ENCODE measurements at places on chromosomes 5 and 9. TPM values are rescaled to one million over a fixed set of nuclear protein-coding genes. Genes with fewer than 3 reads are reported as not detected.

GRCh38 chr9:92853716-92854115 lies 24.1 kb downstream of the ZNF484 start:
- no peak for DNase-seq

- DNase-seq = no peak
Observed at GRCh38 chr5:156261275-156261939, 65.6 kb upstream of the SGCD start.

- DNase-seq = no peak
Observed at GRCh38 chr9:86599561-86599960, 245.4 kb upstream of the TUT7 start.

DNA sequence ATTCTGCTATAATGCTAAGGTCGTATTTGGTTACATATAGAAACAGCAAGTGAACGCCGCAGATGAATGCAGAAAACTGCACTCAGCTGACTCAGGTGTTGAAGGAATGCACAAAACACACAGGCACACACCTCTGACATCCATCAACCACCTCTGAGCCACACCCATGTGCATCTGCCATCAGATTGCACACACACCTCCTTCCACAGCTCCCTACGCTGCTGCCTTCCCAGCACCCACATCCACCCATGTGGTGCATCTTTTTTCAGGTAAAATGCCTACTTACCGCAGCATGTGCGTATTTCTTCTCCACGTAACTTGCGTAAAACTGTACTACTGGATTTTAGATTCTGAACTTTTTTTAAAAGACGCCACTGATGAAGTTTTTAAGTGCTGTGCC lies 7.1 kb downstream of the STK10 start:
- DNase-seq = no peak

DNA sequence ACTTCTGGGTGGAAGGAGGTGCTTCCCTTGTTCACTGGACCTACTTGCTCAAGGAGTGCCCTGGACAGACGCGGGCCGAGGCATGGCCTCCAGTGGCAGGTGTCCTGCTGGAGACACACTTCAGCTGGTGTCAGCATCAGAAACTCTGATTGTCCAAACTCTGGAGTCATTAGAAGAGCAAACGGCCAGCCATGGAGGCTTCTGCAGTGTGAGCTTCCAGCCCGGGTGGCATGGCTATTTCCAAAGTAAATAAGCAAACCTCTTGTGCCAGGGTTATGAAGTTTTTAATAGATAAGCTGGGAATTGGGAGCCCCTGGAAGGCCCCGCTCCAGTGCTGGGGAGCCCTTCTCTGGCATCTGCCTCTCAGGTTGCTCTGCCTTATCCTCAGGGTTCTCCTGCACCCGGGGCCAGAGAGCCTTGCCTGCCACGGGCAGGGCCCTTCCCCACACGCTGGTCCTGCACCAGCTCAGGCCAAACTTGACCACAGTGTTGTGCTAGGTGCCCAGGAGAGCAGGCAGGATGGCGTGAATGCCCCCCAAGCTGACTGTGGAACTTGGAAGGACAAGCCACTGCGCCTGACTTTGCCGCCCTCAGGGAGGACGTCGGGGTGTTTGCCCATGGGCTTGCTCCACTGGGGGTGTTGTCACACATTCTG lies 285.6 kb downstream of the GADD45G start:
- DNase-seq = no peak

GRCh38 chr5:101024299-101024698 lies 121.2 kb upstream of the ST8SIA4 start:
- DNase-seq = no peak

DNA sequence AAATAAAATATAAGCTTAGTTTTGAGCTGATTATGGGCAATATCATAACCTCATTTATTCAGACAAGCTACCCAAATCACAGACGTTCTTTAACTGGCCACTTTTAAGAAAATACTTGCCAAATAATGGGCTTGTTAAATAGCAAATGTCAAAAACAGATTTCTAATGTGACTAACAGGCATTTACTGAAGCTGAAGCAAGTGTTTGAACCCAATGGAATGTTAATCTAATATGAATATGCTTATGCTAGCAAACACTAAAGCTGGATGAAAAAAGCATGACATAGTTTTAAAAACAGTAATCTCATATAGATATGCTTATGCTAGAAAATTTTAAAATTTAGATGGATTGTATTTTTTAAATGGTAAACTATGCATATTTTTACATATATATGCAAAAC lies 411.6 kb upstream of the PTGER4 start:
- DNase-seq = no peak

DNA sequence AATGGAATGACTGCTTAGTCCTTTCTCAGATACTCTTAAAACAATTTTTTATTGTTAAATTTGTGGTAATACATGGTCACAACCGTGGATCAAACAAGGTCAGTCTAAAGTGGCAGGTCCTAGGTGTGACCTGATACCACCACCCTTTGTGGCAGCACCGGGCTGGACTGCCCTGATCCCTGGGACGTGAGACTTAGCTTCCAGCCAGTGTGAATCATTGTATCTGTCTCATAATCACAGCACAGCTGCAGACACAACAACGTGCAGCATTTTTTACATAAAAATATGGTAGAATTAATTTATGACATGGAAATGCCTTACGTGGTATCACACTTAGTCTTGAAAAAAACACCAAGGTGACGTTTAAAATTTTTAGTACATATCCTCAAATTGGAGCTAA lies 7.8 kb downstream of the TOR1B start:
- no peak for DNase-seq

- no peak for DNase-seq
Observed at GRCh38 chr5:69270840-69271239, 36.2 kb downstream of the CDK7 start.

DNA sequence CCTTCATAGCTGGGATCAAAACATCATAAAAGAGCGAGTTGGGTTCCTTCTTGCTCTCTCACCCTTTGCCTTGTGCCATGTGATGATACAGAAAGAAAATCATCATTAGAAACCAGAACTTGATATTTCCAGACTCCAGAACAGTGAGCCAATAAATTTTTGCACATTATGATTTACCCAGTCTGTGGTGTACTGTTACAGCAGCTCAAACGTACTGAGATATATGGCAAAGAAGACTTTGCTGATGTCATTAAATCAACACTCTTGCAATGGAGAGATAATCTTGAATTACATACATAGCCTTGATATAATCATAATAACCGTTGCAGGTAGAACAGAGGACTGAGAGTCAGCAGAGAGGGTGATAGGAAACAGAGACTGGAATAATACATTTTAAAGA lies 1271.6 kb downstream of the CDH12 start:
- no peak for DNase-seq

DNA sequence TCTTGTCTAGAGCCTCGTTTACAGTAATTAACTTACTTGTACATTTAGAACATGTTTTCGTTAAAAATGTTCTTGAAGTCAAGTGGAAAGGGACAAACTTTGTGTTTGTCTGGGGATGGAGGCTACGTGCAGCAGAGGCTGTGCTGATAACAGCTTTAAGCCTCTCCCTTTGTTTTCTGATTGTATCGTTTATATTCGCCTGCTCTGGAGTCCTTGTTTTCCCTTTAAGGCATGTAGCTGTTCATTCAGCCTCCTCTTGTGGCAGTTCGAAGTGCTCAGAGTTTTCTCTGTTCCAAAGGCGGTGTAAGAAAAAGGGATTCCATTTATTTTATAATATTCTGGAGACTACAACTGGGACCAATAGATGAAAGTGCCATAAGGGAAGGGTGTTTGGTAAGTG lies 1.9 kb downstream of the SLC36A1 start:
- no peak for DNase-seq

GRCh38 chr9:21696411-21696871 lies 106.0 kb upstream of the MTAP start:
- no peak for DNase-seq

DNA sequence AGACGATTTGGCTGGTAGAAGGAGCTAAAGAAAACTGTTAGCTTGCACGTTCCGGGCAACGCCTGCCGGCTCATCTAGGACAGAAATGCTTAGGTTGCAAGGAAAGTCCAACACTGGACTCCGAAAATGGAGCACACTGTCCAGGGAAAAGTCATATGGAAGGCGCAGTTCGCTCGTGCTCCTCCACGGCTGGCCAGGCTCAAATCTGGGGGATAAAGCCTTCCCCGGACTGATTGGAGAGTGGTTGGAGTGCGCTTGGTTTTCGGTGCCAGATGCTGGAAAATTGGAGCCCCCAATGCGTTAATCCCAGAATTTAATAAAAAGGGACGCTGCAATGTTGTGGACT lies 955 bp downstream of the CDH6 start:
- no peak for DNase-seq

GRCh38 chr5:1294206-1294834 lies 548 bp downstream of the TERT start:
- DNase-seq = no peak

DNA sequence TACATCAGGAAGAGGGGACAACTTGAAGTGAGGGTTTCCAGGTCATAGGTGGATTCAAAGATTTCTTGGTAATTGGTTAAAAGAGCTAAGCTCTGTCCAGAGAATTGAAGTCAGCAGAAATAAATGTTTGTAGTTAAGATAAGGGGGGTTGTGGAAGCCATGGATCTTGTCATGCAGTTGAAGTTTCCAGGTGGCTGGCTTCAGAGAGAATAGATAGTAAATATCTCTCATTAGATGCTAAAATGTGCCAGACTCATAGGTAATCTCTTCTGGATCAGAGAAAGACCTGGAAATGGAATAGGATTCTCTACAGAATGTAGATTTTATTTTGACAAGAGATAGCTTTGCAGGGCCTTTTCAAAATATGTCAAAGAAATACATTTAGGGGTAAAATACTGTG lies 491.7 kb downstream of the PRR16 start:
- no peak for DNase-seq

- peak; percentile 80 for DNase-seq
Observed at GRCh38 chr9:70601000-70601951, 186.8 kb upstream of the KLF9 start.

DNA sequence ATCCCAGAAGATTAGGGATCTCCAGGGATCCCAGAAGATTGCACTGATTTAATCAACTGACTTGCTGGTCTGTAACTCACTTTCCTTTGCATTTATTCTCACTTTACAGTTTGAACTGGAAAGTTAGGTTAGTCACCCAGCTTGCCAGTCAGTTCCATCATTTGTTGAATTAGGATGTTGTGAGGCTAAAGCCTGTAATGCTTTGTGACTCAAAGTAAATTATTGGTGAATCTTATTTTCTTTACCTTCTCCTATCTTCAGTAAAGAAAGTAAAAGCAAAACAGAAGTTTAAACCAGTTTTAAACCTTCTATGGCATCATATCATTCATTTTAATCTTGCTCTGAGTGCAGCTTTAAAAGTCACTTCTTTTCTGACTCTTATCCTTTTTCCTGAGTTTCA lies 85.8 kb downstream of the SLC44A1 start:
- no peak for DNase-seq

DNA sequence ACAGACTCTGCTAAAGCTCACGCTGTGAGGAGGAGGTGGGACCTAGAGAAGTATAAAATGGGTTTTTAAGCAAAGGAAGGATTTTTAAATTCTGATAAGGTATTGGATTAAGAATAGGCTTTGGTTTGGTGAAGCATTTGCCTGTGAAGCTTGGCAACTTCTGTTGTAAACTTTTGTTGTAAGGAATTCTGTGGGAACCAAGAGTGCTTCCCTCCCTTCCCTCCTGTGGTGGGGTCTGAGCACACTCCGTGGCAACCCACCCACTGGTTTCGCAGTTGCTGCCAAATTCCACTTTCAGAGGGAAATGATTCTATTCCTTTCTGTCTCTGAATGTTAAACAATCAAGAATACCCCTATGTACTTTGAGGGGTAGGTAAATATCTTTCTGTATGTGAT lies 28.6 kb upstream of the GTF2H2C start:
- DNase-seq = no peak

GRCh38 chr5:38823503-38823902 lies 22.3 kb upstream of the OSMR start:
- DNase-seq = no peak

GRCh38 chr9:130017076-130017475 lies 25.9 kb downstream of the FNBP1 start:
- no peak for DNase-seq

- DNase-seq = no peak
Observed at GRCh38 chr9:108586471-108587139, 269.2 kb downstream of the ACTL7B start.

GRCh38 chr5:123808461-123809380 lies 296.7 kb downstream of the CSNK1G3 start:
- no peak for DNase-seq

- DNase-seq = no peak
Observed at GRCh38 chr5:50958852-50959457, 292.5 kb downstream of the PARP8 start.

GRCh38 chr5:102767862-102768261 lies 12.8 kb downstream of the PAM start:
- no peak for DNase-seq

DNA sequence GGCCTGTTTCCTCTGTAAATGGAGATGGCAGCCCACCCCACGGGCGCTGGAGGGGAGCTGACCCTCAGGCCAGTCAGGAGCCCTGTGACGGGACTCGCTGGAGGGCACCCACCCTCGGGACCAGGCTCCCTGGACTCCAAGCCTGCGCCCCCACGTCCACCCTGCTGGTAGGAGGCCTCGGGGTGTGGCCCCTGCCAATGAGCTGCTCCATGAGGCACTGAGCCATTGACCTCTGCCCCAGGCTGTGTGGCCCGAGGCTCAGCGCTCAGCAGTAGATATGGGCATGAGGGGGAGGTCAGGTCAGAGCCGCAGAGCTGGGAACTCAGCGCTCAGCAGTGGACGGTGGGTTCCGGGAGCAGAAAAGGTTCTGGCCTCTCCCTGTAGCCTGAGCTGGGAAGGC lies 52.3 kb upstream of the EGFL7 start:
- no peak for DNase-seq

The LCN6 gene
- total RNA-seq = not detected

The GPR151 gene
- not detected for total RNA-seq

The DNAI1 gene
- total RNA-seq = not detected

The CCDC192 gene
- not detected for total RNA-seq

The ZNG1C gene
- total RNA-seq = 19.4 TPM

The GDNF gene
- total RNA-seq = 1.0 TPM

The FAT2 gene
- total RNA-seq = 0.58 TPM

The AMBP gene
- not detected for total RNA-seq

The EGFLAM gene
- 3.5 TPM for total RNA-seq

The ICE1 gene
- total RNA-seq = 30.5 TPM

The SGCD gene
- total RNA-seq = 0.29 TPM

The BARX1 gene
- total RNA-seq = not detected

The PTGS1 gene
- total RNA-seq = 0.07 TPM

The TNC gene
- 342 TPM for total RNA-seq

The TRIM36 gene
- total RNA-seq = 5.0 TPM

The CTXN3 gene
- not detected for total RNA-seq

The GBGT1 gene
- 12.4 TPM for total RNA-seq

The SLC22A4 gene
- total RNA-seq = 2.3 TPM

The PALM2AKAP2 gene
- total RNA-seq = 19.3 TPM

The IL5 gene
- not detected for total RNA-seq

The OR1L1 gene
- total RNA-seq = not detected

The NDST1 gene
- total RNA-seq = 192 TPM

The AFAP1L1 gene
- 15.5 TPM for total RNA-seq

The PDE8B gene
- 0.33 TPM for total RNA-seq

The CTSL gene
- 117 TPM for total RNA-seq

The C1QTNF2 gene
- 0.07 TPM for total RNA-seq

The LRRC19 gene
- total RNA-seq = not detected

All from kidney epithelial cell (primary cell).